ENCODE measurements at places on chromosomes 12 and 14. TPM values are rescaled to one million over a fixed set of nuclear protein-coding genes. Genes with fewer than 3 reads are reported as not detected.

DNA sequence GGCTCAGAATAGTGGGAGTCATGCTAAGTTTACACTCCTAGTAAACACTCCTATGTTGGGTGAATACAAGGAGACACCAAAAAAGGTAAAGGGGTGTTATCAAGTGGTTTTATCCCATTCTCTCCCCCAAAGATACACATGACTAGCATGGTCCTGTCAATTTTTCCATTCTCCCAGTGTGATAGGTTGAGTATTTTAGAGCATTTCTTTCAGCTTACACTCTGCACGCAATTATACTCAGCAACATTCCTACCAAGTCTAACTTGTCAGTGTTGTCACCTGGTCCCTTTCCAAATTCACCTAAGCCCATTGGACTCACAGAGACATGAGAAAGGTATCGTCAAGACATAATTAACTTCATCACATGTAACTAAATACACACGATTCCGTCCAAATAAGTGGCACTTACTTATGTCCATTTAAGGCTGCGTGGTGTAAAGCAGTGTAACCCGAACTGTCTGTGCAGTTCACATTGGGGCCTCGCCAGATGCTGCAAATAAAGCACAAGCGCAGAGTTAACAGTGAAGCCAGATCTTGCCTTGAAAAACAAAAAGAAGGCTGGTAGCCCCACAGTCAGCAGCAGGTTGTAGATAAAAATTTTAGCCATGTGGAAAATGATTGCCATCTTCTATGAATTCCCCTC, 159.7 kb downstream of the ANKS1B start:
- no peak for DNase-seq

DNA sequence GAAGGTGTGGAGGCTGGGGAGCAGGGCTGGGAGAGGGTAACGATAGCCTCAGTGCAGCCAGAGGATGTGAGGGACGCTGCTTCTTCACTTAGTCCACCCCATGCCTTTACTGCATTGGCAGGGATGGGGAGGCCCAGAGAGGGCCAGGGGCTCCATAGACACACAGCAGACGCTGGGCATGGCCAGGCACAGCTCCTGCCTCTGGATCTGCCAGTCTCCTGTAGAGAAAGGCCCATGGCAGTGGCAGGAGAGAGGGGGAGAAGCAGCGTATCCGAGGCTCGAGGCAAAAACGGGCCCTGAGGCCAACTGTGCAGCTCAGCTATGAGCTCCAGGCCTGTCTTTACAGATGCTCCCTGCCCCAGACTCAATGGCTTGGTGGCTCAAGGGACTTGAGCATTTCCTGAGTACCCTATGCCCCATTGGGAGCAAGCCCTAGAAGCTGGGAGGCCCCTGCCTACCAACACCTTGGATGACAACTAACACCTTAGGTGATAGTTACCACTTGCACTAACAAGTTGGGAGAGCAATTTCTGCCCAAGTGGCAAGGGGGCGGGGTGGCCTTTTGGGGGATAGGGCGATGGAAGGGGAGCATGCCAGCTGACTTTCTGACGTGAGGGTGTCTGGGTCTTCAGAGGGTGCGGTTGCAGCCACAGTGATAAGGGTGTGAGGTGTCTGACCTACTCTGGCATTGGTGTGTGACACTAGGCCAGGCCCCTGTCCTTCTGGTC, 5.0 kb upstream of the LBHD2 start:
- DNase-seq: no peak

KDM2B gene
- 18.4 TPM for total RNA-seq

NTS gene
- 0.08 TPM for total RNA-seq

CRIP1 gene
- total RNA-seq: not detected

NUAK1 gene
- total RNA-seq: 9.4 TPM
